T-cell (primary cell): ENCODE measurements at places on chromosomes 3 and 15.
A peak's percentile ranks its signal among the peaks of the same experiment; 100 is the strongest.

DNA sequence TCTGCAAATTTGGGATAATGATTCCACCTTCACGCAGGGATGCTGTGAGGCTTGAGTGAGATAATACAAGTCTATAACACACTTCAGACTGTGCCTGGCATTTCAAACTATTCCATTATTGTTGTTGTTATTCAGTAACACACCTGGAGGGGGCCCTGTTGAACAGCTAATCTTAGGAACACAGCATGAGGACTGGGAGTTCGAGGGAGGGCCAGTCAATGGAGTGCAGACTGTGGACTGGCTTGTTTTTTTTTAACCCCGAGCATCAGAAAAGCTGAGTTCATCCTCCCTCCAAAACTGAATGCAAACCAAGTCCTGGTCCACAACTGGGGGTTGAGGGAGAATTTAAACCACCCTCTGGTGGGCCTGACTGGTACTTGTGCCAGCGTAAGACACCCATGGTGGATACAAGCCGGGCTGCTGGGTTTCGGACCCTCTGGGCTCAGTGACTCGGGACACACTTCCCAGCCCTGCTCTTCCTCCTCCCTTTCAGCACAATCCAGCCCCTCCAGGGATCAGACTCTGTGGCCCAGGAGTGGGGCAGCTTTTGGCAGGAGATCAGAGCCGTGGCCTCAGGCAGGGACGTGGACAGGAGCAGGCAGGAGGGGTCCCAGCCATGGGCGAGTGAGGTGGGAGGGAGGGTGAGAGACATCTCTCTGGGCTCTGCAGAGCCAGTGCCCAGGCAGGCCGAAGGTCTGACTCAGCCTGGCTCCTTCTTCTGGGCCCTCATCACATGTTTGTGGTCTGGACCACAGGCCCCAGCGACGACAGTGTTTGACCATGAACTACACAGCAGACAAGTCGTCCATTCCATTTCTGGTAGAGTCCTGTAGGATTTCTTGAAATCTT lies 36.3 kb upstream of the MEX3B start:
- no peak for DNase-seq

GRCh38 chr15:41827290-41827879 lies 507 bp upstream of the JMJD7 start:
- peak; percentile 3 for DNase-seq

DNA sequence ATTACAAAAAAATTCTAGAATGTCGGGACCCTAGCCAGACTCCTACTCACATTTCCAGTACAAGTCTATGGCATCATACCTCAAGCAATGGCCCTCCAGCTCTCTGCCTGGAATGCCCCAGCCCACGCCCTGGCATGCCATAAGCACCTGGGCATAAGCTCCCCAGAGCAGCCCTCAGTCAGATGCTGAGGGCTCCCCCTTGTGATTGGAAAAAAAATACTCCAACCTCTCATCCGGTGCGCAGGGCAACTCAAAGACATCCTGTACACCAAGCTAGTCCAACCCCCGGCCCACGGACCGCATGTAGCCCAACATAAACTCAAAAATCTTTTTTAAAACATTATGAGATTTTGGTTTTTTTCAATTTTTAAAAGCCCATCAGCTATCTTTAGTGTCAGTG lies 115.4 kb downstream of the NEK10 start:
- DNase-seq: peak; percentile 1

DNA sequence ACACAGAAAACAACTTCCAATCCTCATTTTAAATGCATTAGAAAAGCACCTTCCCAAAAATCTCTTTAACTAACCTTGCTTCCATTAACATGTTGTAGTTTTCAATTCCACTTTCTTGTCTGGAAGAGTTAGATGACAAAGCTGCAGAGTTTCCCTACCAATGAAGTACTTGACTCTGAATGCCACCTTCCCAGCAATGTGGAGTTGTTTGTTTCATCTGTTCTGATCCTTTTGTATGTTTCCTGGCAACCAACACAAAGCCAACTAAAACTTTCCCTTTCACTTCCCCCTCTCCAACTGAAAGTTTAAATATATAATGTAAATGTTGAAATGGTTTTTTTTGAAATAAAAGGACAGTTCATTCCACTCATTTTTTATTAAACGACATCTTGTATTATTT lies at the start of gene WDR49:
Gene WDR49 (minus strand): TSS at position 183 of the 400 bp plus-strand sequence. CDS start 517 bp downstream, outside the sequence.
- DNase-seq: no peak

GRCh38 chr3:20511863-20512505 lies 326.0 kb upstream of the SGO1 start:
- DNase-seq: no peak

DNA sequence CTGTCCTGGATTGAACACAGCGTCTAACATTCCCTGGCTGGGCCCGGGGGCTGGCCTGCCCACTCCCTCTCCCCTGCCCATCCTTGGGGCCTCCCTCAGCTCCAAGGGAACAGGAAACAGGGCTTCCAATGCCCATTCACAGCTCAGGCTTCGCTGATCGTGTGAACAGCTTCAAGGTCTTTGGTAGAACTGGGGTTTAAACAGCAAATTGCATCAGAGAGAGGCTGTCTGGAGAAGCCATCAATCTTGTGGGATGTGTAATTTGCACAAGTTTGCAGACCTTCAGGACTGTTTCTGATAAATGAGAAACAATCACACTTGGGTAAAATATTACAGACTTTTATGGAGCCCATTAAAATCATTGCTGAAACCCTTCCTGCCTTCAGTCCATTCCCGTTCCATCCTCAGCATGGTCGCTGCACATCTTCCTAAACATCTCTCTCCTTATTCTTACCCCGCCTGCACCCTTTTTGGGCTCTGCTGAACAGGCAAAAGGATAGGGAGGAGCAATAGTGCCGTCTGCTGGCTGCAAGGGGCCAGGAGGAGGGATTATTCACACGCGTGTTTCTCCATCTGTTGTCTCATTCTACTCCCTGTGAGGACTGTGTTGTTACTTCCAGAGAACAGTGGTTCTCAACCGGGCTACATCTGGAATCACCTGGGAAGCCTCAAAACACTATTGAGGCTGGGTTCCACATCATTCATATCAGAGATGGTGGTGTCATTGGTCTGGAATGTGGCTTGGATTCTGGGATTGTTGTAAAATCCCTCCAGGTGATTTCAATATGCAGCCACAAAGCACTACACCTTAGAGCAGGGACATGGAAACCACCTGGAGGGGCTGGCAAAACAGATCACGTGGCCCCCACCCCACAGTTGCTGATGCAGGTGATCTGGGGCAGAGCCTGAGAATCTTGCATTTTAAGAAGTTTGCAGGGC lies 116.3 kb downstream of the CLSTN2 start:
- no peak for DNase-seq

- no peak for DNase-seq
Observed at GRCh38 chr15:41921167-41921566, 27.3 kb upstream of the SPTBN5 start.

GRCh38 chr3:130935761-130936492 lies 42.0 kb downstream of the ATP2C1 start:
- DNase-seq: no peak

- no peak for DNase-seq
Observed at GRCh38 chr15:47711655-47712054, 5.7 kb upstream of the SEMA6D start.

DNA sequence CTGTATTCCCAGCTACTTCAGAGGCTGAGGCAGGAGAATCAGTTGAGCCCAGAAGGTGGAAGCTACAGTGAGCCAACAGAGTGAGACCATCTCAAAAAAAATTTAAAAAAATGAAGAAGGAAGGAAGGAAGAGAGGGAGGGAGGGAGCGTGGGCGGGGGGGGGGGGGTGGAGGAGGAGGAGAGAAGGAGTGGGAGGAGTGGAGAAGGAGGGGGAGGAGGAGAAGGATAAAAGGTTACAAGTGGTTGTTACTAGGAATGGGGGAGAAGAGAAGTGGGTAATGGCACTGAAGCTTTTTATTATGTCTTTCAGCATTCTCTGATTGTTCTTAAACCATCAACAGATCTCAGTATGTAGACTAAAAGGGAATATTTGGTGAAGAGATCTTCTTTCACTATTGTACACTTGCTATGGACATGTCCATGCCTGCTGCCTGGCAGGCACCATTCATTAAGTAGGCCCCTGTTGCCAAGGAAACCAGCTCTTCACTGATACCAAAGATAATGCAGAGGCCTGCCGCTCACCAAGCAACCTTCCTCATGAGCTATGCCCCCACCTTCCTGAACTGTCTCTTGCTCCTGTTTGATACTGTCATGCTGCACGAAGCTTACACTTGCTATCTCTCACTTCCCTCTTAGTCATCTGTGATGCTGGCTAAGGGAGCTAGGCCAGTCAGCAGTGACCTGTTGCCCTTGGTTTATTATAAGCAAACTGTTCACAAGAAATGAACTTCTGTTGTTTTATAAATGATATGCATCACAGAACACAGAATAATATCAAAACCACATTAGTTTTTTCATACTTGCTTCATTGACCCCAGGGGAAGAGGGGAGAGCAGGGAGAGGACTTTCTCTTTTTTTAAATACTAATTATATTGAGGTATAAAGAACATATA lies 23.1 kb downstream of the EPM2AIP1 start:
- peak; percentile 11 for DNase-seq

DNA sequence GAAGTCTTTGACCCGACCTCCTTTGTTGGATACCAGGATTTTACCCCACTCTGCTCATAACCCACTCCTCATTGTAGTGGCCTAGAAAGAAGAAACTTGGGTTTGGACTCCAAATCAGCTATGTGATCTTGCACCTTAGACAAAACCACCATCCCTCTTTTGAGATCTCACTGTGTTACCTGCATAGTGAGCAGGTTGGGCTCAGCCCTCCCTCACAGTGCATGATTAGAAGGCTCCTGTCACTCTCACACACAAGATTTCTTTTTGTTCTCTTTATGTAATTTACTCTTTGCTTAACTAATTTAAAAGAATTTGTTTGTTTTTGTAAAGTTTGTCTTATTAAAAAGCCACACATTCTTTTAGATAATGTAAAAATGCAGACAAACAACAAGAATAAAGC lies 587.8 kb downstream of the MECOM start:
- DNase-seq: no peak

DNA sequence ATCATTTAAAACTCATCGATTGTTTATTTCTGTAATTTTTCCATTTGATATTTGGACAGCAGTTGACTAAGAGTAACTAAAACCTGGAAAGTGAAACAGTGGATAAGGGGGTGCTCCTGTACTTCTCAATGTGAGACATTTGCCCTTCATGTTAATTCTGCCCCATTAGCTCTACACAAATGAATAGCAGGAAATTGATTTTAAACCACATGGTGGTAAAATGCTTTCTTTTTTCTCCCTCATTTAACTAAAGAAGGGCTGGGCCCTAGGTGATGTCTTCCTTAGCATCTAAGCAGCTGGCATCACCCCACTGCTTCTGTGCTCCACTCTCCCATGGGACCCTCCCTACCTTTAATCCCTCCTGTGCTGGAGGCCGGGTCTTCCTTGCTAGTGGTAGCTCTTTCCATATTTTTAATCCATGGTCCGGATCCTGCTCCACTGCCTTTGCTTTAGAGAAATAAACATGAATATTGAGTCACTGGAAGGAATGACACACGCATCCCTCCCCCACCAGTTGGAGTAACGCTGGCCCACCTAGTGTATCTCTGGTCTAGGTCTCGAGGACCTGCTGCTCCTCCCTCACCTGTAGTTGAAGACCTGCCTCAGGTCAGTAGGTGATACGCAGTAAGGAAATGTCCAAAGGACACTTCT lies 30.2 kb upstream of the LAMP3 start:
- no peak for DNase-seq

GRCh38 chr15:29917600-29918597 lies 95.6 kb upstream of the TJP1 start:
- DNase-seq: no peak

DNA sequence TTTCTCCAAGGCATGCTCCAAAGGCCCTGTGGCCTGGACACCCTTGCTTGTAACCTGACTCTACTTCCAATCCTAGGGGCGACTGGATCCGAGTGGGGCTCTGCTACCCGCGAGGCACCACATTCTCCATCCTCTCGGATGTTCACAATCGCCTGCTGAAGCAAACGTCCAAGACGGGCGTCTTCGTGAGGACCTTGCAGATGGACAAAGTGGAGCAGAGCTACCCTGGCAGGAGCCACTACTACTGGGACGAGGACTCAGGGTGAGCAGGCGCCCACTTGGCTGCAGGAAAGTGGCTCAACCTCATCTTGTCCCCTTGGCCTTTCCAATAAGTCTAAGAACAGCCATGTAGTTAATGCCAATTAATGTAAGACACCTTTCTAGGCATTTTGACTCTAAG lies 51.9 kb downstream of the MESD start:
- no peak for DNase-seq

- no peak for DNase-seq
Observed at GRCh38 chr3:194282436-194283122, 68.5 kb downstream of the CPN2 start.
